ENCODE measurements at places on chromosomes 12 and 14. TPM values are rescaled to one million over a fixed set of nuclear protein-coding genes. Genes with fewer than 3 reads are reported as not detected.

LTB4R2 gene
- 6.9 TPM for total RNA-seq

SMIM41 gene
- total RNA-seq, result not detected

LMNTD1 gene
- total RNA-seq, result not detected

IKBIP gene
- total RNA-seq, result 2.6 TPM

RIPK3 gene
- total RNA-seq, result 0.68 TPM

ASCL1 gene
- total RNA-seq, result not detected

- DNase-seq, result no peak
Measured at GRCh38 chr14:90596733-90597132, 199.9 kb downstream of the CALM1 start.

GRCh38 chr14:100440758-100441203, 117.6 kb downstream of the SLC25A47 start:
- no peak for DNase-seq

DNA sequence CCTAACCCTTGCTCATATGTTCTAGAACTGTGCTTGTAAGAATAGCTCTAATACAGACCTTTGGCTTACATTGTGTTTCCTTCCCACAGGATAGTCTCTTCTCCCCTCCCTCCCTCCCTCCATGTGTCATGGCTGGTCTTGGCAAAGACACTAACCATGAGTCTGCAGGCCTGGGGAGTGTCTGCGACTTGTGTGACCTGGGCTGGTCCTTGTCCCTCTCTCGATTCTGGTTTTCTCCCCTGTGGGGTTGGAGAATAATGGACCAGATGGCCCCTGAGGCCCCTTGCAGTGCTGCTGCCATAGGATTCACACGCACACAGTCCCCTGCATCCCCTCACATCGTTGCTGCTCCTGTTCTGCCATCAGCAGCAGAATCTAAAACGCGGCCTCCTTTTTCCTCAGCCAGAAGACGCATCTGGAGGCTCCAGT, 30.3 kb downstream of the DEGS2 start:
- DNase-seq, result no peak

DNA sequence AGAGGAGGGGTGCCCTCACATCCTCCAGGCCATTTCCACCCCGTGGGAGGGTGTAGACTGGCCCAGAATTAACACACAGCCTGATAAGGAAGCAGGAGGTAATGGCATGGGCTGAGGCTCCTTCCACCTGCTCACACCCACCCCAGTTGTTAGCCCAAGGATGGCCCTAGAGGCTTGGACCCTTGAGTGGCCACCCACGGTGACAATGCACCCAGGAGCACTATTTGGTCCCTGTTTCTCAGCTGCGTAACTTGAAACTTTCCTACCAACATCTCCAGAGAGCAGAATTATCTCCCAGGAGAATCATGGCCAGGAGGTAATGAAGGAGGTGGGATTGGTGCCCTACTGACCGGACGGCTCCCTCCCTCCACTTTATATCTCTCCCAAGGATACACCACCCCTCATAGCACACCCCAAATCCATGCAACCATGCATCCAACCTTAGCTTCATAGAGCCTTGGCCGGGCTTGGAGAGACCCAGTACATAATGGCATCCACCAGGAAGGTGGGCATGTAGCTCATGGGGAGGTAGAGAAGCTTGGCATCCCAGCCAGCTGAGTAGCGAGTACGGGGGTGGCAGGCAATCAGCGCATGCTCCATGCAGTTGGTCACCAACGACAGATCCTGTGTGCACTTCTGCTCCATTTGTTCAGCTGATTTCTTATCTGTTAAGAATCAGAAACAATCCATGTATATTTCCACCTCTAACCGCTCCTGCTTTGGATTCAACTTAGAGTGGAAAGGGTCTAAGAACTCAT, 5.6 kb downstream of the RDH16 start:
- DNase-seq, result no peak

DNA sequence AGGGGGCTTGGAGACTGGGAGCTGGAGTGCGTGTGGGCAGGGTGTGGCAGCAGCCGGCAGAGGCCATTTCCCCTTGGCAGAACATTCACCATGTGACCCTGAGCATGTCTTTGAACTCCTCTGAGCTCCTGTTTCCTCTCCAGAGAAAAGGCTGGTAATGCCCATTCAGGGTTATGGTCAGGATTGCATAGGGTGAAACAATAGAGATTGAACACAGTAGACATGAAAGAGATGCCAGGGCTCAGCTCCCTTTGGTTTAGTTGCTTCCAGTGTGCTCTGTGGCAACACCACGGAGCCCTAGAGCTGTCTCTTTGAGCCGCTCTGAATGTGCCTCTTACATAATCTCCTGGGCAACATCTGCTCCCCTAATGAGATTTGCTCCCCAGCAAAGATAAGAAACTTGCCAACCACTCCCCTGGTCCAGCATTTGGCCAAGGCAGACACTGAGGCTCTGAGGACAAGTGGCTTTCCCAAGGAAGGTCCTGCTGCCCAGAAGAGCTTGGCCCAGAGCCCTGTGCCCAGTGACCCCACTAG, 4.6 kb downstream of the IFI27 start:
- no peak for DNase-seq

DNA sequence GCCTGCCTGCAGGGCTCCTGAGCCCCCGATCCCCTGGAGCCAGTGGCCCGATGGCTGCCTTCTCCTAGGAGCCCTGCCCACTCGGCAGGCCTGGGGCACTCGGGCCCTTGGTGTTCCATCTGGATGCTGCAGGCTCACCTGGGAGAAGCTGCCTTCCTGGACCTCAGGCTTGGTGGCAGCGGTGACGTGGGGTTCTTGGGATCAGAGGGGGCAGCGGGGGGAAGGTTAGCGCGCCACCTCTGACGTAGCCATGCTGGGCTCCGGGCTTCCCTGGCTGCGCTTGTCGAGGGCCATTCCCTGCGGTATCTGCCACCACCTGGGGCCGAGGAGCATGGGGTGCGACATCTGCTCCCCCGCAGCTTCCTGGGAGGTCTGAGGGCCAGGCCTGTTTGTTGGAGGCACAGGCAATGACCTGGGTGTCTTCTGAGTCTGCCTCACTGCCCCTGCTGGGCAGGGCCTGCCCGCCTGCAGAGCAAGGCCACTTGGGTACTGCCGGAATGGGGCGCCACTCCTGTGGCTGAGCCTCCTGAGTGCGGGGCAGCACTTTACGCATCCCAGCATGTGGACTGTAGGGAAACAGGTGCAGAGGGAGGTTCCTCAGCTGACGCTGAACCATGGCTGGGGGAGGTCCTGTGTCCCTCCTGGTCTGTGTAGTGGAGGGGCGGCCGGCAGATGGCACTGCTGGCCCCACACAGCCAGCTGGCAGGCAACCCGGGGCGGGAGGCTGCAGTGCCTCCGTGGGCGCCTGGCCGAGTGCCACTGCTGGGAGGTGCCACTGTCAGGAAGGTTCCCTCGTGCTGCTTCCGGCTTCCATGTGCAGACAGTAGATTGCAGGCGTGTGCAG, 20.3 kb downstream of the MTA1 start:
- peak; percentile 66 for DNase-seq

DNA sequence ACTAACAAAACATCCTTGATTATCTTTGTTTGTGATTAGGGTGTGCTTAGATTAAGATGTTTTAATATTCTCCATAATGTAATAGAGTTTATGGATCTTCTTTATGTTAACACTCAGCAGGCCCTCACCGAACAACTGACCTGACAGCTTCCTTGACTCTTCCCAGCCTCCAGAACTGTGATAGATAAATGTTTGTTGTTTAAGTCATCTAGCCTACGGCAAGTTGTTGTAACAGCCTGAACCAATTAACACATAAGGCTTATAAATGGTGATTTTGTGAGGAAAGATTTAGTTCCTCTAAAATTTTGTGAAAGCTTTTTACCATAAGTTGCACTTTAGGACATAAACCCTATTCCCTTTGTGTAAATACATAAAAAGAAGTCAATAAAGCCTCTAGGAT, 156.5 kb upstream of the DCN start:
- no peak for DNase-seq

GRCh38 chr12:98745578-98746391, 100.7 kb downstream of the APAF1 start:
- DNase-seq, result no peak

- peak; percentile 82 for DNase-seq
Measured at GRCh38 chr12:124904306-124905098, 9.9 kb downstream of the UBC start.

- DNase-seq, result no peak
Measured at GRCh38 chr12:102423462-102423861, 56.9 kb downstream of the IGF1 start.

GRCh38 chr12:52801773-52802172, 5.9 kb upstream of the KRT3 start:
- no peak for DNase-seq

DNA sequence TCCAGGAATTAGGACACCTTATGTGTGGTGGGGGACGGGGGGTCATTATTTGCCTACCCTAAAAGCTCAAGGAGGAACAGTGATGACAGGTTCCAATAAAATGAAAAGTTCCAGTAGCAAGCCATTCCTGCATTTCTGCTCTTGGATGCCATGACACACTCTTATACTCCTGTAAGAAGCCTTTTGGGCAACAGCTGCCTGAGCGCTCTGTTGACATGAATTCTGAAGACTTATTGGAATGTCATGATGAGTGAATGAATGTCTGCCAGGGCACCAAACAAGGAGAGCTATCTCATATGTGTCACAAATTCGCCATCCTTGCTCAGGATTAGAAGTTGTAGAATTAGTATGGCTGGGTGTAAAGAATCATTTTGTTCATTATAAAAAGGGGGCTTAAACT, 36.3 kb downstream of the PTGER2 start:
- DNase-seq, result no peak

Measured in left lobe of liver (tissue), 2 donors.